ENCODE measurements at places on chromosomes 2 and 18.

- DNase-seq = no peak
Measured at GRCh38 chr2:208643145-208643544, 236.6 kb downstream of the PTH2R start.

DNA sequence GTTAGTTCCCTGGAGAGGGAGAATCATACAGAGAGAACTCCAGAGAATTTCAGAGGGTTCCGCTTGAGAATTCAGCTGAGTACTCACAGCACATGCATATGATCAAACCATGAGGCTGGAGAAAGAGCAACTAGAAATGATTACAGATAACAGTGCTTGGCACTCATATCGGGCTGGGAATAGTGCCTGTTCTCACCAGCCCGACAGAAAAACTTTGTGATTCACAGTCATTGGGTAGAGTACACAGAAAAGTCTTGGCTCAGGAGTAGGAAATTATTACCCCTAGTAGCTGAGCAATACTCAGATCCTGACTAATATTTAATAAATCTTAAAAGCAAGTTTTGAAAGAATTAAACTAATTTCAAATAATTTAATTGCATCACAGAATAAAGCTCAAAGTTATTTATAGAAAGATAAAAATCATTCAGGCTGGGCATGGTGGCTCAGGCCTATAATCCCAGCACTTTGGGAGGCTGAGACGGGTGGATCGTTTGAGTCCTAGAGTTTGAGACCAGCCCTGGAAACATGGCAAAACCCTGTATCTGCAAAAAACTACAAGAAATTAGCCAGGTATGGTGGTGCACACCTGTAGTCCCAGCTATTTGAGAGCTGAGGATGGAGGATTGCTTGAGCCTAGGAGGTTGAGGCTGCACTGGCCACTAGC is 6.8 kb downstream of the WDPCP start:
- no peak for DNase-seq

DNA sequence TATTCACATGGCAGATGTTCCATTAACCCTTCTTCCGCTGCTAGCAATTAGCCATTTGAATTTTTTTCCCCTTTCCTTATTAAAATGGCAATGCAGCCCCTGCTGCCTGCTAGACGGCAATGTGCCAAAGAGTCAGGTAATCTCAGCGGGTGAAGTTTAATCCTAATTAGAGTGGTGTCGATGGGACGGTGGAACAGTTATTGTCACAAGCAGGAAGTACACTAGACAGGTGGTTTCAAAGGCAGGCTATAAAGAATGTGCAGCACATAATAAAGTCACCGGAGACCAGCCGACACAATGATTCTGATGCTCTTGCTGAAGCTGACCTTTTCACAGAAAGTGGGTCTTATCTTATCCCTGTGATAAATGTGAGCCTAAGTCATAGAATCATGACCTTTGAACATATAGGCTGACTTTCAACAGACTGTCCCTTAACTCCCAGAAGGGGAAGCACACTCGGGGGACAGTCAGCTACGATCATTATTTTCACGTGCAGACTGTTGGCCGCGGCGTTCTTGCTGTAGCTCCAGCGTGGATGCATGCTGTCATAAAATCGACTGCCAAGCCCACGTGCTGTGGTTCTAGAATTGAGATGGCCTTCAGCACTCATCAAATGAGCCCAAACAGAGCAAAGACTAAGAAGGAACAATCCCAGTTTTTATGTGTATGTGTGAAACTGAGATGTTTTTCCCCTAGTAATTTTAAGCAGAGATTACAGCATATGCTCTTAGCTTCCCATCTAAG is 926.2 kb upstream of the SOX11 start:
- DNase-seq = peak; percentile 57

- peak; percentile 42 for DNase-seq
Measured at GRCh38 chr2:70871398-70872211, 36.0 kb upstream of the CD207 start.

- peak; percentile 15 for DNase-seq
Measured at GRCh38 chr18:48866028-48866733, 84.6 kb downstream of the SMAD7 start.

DNA sequence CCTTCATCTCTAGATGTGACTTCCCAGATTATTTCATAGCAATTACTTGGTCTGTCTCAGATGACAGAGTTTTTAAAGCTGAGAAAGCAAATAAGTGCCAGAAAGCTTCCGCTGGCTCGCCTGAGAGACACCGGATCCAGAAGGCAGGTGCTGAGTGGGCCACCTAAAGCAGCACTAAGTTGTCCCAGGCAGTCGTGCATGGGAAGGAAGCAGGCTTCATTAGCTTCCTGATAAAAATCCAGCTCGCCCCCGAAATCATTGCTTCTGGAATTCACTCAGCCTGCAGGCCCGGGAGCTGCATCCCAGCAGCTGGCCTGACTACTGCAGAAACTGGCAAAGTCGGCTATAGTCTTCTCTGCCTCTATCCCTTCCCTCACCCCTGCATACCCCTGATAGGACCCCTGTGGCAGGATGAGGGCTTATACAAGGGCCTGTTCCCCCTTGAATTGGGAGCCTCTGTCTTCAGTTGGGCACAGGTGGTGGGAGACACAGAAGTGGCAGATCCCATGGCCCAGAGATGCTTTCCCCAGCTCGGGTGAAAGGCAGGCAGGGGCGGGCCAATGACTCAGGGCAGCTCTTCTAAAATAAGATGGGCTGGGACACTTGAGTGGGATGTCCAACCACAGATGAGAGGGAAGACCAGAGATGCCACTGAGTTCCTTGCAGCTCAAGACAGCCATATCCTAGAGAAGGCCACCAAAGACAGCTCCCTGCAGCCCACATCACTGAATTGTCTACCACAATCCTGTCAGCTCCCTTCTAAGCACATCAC is 262.4 kb upstream of the PKDCC start:
- DNase-seq = no peak

DNA sequence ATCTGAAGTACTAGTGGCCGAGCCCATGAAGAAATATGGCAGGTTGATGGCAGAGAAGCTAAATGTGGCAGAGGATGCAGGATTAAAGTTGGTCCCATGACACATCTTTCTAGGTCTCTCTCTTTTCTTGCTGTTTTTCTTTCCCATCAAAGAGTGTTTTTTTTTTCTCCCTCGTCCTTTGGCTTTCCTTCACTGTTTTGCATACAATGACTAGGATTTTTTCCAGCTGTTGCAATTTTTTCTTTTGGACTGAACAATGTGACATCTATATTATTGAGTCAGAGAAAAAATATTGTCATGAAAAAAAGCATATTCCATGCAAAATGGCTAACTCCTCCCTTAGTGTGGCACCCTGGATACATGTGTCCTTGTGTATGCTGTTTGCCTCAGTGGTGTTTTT is 939.5 kb upstream of the FANCL start:
- no peak for DNase-seq

GRCh38 chr2:174485788-174486562 is 854 bp downstream of the GPR155 start:
- no peak for DNase-seq

DNA sequence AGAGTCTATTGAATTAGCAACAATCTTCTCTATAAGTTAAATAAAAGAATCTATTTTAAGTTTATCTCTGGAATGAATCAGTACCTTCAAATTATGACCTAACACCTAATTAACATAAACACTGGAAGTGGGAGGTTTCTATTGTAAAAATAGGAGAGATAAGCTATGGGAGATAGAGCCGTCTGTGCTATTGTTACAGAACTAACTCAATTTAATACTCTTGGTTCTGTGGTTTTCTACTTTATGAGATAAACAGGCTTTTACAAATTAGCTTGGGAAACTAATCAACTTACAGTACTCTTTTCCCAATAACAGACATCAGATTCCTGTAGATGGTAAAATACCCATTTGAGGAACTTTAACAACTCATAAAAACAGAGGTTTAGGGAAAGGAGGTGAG is 25.6 kb upstream of the STAT1 start:
- no peak for DNase-seq

DNA sequence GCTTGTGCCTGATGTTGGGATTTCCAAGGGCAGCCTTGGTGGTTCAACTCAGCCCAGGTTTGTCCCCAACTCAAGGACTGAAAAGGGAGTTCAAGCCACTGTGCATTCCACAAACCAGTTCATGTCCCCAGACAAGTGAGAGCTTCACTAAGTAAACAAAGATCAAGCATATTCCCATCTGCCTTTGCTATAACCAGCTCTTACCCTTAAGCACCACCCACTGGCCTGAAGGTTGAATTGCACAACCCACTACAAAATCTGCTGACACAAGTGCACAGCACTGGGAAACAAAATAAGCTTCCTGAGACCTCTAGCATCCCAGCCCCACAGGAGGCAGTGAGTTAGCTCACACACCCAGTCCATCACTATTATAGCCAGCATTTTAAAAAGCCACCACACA is 516.7 kb downstream of the NR4A2 start:
- peak; percentile 3 for DNase-seq

- DNase-seq = no peak
Measured at GRCh38 chr2:131034122-131035051, 58.9 kb downstream of the FAM168B start.

GRCh38 chr18:13159579-13159978 is 59.0 kb upstream of the LDLRAD4 start:
- peak; percentile 60 for DNase-seq

DNA sequence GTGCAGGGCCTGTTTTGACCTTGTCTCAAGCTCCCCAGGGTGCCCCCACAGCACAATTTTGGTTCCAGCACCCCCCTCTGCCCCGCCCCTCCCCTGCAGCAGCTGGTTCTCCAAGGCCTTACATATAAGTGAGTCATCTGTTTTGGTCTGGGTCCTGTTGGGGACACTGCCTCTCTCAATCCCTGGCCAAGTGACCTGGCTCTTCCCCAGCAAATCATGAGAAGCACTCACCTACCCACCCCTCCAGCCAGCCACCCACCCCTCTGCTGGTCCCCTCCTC is 90.5 kb downstream of the INHBB start:
- no peak for DNase-seq

GRCh38 chr18:24491927-24492834 is 31.7 kb downstream of the HRH4 start:
- DNase-seq = no peak

DNA sequence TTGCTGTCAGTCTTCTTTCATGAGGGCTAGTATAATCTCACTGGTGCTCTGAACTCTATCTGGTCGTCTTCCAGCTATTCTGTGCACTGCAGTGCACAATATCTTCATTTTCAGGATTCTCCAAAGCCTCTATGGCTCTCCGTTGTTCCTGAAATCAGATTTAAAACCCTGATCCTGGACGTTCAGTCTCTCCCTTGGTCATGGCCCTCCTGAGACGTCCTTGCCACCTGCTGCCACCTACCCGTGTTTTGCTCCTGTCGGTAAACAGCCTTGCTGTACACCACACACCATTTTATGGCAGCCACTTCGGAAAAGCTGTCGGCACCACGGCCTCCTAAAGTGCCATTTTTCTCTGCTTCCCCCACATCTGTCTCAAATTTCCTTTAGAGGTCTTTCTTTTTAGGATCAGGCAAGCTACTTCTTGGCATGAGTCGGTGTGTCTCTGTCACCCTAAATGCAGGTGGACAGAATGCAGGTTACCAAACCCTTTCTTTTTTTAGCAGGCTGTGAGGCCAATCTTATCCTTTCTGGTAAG is 170.0 kb downstream of the HRH4 start:
- DNase-seq = no peak

DNA sequence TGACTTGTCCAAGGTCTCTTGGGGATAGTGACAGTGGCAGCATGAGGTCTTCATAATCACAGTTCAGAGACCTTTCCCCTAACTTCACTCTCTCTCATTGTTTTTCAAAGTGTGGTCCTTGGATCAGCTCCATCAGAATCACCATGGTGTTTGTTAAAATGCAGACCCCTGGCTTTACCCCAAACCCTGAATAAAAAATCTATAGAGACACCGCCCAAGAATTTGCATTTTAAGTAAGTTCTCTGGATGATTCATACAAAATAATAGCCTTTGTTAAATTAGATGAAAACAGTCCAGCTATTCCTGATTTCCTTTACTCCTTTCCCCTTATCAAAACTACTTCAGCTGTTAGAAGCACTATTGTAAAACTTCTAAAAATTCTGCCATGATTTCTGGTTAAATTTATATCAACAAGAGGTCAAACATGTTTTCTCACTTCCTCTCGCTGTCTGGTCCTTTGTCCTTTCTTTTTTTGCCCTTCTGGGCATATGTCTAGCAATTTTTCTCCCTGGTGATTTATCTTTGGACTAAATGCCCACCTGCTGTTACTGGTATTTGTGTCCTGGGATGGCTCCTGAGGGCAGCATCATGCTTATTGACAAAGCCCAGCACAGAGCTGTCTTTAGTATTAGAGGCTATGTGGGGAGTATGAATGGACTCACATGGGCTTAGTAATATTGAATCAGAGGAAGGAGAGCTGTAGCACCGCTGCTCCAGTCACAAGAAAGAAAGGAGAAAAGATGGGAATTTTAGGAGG is 63.4 kb downstream of the LHCGR start:
- no peak for DNase-seq

GRCh38 chr2:162732946-162733698 is 105.4 kb downstream of the KCNH7 start:
- DNase-seq = peak; percentile 94

DNA sequence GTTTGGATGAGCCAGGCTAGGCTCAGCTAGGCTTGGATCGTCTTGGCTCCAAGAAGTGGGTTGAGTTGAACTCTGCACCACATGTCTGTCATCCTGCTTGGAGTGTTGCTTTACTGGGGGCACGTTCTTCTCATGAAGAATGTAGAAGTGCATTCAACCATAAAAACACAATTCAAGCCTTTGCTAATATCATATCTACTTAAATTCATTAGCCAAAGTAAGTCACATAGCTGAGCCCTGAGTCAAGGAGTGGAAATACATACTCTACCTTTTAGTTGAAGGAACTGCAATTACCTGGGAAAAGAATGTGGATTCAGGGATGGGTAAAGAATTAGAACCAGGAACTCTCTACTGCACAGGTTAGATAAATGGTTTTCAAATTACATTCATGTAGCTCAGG is 360.4 kb upstream of the KCNH7 start:
- no peak for DNase-seq

GRCh38 chr2:120275617-120276400 is 23.2 kb downstream of the RALB start:
- DNase-seq = no peak

DNA sequence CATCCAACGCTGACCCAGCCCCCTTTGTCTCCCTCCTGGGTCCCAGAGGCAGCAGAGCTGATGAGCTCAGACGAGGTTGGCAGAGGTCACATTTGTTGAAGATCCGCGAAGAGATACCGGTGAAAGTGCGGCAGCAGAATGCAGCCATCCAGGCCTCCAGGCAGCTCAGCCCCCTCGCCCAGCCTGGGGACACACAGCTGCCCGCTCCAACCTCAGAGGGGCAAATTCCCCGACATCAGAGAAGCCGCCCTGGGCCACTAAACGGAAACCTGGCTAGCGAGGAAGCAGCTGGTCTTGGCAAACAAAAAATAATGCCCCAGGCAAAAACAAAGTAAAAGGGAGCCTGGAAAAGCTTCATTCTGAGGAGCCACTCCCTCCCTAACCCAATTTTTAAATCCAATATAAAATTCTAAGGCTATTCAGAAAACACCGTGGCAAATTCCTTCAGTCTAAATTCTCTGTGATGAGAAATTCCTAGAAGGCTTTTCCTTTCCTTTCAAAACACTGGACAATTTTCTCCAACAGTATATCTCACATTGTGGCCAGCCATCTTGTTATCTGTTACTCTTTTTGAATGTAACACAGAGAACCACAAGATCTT is 262.4 kb downstream of the SS18 start:
- no peak for DNase-seq

Measured in NCI-H748 treated with DMSO at 0.1 percent for 48 hours (cell line).